GM23248 (cell line): ENCODE measurements at places on chromosomes 6 and 20.
A peak's percentile ranks its signal among the peaks of the same experiment; 100 is the strongest.

DNA sequence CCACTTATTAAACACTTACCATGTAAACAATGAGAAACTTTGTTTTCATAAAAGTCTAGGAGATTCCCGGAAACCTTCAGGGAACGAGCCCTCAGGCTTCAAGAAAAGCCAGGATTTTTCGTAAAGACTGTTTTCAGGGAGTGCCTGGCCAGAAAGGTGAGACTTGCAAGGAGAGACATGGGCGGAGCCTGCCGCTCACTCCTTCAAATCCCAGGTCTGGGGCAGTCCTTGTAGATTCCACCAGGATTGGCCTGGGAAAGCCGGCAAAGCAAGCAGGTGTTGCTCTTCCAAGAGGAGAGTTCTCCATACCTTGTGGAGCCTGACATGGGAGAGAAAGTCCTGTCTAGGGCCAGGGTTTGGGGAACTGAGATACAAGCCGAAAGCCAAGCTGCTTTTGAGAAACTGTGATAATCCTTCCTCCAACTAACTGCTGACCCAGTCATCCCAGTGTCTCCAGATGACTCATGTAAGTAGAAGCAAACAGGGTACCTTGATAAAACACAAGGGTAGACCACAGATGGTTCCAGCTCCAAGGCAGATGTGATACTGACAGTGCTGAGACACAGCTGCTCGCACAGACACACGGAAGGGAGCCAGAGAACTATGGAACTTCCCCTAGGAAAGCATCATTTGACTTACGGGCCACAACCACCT, 69.4 kb upstream of the NAA20 start:
- peak; percentile 35 for DNase-seq

DNA sequence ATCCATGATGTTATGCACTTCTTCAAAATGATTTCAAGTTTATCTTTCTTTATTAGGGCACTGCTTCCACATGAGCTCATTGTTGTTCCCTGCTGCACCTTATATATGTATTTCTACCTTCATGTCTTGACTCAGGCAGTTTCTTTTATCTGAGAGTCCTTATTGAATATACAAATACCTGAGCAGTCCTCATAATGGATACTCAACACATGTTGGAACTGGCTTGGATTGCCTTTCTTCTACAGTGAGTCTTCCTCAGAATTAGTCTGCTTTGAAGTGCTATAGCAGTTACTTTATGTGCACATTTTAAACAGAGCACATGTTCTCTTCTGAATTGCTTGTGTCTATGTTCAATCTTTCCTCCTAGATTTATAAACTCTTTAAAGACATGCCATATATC, 45.3 kb upstream of the LOC128125822 start:
- no peak for DNase-seq

- DNase-seq = no peak
These were observed 180.9 kb upstream of the DTNBP1 start for GRCh38 chr6:15843764-15844163.

DNA sequence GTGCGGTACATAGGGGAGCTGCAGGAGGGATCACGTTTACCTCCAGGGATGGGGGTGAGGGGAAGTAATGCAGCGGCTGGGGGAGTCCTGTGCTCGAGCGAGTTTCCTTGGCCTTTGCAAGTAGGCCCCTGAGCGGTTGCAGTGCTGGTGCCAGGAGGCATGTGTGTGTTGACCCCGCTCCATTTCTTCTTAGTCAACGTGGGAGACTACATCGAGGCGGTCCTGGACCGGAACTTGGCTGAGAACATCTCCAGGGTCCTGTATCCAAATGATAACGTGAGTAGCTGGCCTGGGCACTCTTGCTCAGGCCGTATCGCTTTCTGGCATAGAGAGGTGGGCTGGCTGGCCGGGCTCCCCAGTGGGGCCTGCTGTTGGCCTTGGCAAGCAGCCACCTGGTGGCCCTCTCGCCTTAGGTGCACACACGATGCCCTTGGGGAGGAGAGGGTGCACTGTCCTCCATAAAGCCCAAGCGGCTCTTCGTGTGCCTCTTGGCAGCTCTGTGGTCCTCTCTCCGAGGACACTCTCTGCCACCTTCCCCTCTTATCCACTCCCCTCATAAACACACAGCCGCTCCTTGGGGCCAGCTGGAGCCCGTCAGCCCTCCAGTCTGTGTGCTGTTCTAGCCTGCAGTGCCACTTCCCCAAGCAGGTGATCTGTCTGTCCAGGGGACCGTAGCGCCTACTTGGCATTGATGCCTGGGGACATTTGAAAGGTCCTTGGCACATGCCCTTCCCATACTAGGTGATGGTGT, 29.3 kb downstream of the PYGB start:
- no peak for DNase-seq

DNA sequence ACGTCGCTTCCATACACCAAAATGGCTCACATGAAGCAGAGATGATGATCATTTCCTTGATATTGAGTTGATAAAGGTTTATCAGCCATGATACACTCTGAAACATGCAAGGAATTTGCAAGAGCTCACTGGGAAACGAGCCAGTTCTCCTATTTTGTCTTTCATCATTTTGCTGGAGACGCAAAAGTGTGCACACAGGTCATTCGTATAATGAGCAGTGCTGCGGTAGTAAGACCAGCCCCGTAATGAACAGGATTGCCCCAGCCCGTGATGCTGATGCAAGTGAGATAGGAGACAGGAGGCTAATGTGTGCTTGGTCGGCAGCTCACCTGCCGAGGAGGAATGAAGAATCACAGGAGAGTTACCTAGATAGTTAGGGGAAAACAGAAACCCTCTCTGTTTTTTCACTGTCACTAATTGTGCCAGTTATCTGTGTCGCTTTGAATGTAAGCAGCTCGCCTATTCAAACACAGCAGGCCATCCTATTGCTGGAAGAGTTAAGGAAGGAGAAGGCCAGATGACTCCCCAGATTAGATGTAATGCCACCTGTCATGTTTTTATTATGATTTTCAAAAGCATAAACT, 391.8 kb downstream of the SAMD5 start:
- DNase-seq = no peak

- DNase-seq = no peak
These were observed 518 bp downstream of the RBPJL start for GRCh38 chr20:45307076-45307640.
